NCI-H69 (cell line): ENCODE measurements at places on chromosomes 5 and 9.

DNA sequence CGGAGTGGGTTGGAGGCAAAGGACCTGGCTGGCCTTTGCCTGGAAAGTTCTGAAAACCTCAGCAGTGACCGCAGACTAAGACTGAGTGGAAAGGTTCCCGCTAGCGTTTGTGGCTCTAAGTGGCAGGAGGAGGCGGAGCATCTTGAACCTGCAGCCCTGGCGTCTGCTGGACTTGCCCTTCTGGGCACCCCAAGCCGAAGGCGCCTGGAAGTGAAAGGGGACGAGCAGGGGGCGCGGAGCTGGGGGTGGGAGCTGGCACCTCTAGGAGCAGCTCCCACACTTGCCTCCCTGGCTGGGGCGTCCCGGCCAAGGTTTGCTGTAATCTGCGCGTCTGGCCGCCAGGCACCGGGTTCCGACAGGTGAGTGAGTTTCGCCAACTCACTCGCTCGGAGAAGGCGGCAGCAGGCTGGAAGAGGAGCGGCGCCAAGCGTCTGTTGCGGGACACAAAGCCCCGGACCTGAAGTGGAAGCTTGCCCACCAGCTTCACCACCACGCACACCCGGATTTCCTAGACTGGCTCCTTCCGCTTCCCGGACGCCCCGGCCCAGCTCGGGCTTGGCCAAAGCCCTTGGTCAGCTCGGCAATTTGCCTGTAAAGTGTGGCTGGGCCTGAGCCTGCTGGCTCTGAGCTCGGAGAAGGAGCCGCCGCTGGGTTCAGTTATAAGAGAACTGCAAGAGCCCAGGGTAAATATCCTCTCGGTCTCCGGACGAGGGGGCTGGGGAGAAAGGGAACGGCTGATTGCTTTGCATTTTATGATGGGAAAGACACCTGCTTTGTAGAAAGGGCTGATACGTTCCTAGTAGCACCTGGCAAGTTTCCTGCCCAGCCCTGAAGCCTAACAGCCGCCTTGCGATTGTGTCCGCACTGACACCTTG is at the start of gene GNA14:
Gene GNA14 (minus strand): TSS at position 89 of the 875 bp plus-strand sequence. CDS start 529 bp downstream, outside the sequence.
- peak; percentile 70 for DNase-seq

- DNase-seq = peak; percentile 61
These were observed 134.4 kb downstream of the ATG10 start for GRCh38 chr5:82106207-82106606.

DNA sequence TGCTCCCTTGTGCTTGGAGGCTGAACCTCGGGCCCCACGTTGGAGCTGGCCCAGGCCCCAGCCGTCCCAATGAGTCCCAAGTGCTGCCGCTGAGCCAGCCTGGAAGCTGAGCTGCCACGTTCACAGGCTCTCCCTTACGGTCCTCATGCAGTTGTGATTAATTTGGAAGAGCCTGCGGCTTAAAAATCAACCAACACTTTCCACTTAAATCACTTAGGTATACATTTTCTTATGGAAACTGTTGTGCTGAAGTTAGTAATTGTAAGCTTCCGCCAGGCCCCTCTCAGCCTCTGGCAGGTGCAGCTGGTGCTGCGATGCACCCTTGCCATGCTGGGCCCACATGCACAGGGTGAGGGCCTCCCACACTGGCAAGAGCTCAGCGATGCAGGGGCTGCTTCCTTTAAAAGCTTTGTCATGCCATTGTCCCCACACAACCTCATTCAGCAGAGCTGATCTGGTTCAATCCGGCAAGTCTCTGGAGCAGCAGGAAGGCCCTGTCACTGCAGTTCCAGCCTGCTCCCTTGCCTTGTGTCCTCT is 61.0 kb downstream of the IPPK start:
- peak; percentile 49 for DNase-seq

- DNase-seq = no peak
These were observed 3.8 kb upstream of the IQGAP2 start for GRCh38 chr5:76399268-76399667.

- no peak for DNase-seq
These were observed 181.8 kb downstream of the TSSK1B start for GRCh38 chr5:113253037-113253436.

DNA sequence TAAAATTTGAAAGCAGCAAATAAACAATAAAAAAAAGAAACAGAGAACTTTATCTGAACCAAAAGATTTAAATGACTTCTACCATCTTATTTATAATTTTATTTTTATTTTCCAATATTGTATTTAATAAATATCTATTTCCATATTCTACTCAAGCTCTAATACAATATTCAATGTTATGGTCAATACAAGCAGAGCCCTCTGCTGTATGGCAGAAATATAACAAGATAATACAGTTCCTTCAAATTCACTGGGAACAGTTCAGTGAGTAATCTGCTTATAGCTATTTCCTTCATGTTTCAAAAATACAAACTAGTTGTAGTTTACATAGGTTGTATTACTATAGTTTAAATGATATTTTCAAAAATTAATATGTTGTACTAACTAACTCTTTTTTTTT is 332.7 kb downstream of the PRDM9 start:
- DNase-seq = peak; percentile 41

DNA sequence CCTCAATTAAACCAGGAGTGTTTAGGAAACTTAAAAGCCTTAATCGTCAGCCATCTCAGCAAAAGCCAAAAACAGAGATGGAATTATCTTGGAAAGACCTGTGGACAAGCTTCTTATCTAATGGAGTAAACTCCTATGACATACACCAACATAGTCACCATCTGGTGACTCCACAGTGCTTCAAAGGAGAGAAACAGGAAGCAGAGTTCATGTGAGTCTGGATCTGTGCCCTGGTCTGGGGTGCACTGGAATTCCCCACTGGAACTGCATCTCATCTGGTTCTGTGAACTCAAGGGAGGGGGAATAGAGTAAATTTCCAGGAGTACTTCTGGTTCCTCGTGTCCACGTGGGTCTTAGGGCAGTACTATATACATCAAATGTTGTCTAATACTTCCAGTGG is 36.3 kb upstream of the KCNN2 start:
- DNase-seq = no peak

DNA sequence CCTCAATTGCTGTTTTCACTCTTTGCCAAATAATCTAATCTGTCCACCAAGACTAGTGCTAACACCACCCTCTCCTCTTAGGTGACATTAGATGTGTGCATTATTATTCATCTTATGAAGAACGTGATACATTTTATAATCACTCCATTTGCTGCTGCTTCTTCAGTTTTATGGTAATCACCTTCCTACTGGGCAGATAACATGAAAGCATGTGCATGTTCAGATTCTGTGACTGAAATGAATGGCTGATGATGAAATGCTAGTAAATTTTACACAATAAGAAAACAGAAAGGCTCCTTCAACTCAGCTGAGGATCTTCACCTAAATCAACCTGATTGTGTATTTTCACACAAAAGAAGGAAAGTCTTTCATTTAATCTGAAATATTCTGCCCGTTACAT is 577.6 kb downstream of the CSNK1G3 start:
- DNase-seq = no peak

DNA sequence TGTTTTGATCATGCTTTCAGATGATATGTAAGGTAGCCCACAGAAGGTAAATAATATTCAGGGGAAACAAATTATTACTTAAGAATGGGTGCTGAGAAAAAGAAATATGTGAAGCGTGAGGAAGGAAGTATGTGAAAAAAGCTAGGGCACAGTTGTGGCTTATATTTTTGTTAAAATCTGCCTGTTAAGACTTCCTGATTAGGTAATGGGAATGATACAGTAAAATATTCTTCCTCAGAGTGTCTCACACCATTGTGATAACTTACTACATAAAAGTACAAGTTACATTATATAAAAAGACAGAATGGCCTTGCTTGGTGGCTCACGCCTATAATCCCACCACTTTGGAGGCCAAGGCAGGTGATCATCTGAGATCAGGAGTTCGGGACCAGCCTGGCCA is 18.7 kb upstream of the PARP8 start:
- DNase-seq = no peak

GRCh38 chr9:92064711-92065110 is 50.5 kb downstream of the SPTLC1 start:
- no peak for DNase-seq
